ENCODE measurements at places on chromosomes 6 and 20.

DNA sequence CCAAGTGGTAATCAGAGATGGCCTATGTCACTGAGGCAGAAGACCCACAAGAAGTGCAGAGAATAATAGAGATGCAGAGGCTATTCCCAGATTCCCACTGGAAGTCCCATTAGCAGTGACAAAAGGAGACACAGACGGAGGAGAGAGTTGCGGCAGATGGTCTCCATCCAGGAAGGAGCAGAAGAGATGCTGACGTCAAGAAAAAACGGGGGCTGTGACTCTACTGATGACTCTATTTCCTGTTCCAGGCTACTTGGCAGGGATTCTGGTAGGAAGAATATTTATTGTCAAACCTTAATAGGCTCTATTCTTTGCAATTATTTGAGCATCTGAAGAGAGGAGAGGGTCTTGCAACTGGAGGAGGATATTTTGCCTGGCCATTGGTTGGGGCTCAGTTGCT is 246.0 kb upstream of the ECI2 start:
- no peak for DNase-seq

DNA sequence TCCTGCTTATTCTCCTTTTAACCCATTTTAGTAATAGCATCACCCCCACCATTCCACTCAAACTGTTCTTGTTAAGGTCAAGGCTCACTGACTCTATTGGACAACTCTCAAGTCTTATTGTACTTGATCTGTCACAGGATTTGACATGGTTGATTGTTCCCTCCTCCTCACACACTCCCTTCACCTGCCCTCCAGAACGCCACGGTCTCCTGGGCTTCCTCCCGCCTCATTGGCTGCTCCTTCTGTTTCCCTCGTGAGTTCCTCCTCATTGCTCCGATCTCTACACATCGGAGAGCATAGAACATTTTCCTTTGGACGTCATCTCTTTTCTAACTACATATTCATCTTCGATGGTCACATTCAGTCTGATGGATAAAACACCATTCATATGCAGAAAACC is 55.1 kb downstream of the STMND1 start:
- DNase-seq, result no peak

- DNase-seq, result no peak
Measured at GRCh38 chr6:93785694-93786030, 366.3 kb upstream of the EPHA7 start.

DNA sequence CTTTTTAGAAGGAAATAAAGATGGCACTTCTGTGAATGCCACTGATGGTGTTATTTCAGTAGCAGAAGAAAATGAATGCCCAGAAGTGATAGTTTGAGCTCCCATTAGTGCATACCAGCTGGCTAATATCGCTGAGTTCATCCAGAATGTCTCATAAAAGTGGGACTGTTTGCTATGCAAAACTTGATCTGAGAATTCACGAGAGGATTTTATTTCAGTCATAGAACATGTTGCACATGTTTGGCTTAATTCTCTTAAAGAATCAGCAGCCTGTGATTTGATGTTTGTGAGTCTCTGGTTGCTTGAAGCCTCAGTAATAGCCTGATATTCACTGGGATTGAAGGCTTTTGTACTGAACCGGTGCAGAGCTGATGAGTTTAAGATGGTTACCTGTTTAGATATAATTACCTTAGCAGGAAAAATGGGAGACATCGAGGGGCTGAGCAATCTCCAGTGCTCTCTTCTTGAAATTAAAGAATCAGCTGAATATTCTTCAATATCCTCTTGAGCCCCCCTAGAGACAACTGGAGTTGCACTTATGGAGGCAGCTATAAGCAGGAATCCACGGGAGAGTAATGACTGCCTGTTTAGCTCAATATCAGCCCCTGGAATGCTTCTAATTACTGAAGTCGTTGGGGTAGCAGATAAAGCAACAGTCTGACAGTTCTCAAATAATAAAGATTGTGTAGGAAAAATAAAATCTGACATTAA is 955.5 kb downstream of the PHF3 start:
- no peak for DNase-seq

- DNase-seq, result no peak
Measured at GRCh38 chr20:34703424-34704176, 544 bp upstream of the TP53INP2 start.

- no peak for DNase-seq
Measured at GRCh38 chr6:31308050-31308844, 36.4 kb upstream of the HLA-C start.

DNA sequence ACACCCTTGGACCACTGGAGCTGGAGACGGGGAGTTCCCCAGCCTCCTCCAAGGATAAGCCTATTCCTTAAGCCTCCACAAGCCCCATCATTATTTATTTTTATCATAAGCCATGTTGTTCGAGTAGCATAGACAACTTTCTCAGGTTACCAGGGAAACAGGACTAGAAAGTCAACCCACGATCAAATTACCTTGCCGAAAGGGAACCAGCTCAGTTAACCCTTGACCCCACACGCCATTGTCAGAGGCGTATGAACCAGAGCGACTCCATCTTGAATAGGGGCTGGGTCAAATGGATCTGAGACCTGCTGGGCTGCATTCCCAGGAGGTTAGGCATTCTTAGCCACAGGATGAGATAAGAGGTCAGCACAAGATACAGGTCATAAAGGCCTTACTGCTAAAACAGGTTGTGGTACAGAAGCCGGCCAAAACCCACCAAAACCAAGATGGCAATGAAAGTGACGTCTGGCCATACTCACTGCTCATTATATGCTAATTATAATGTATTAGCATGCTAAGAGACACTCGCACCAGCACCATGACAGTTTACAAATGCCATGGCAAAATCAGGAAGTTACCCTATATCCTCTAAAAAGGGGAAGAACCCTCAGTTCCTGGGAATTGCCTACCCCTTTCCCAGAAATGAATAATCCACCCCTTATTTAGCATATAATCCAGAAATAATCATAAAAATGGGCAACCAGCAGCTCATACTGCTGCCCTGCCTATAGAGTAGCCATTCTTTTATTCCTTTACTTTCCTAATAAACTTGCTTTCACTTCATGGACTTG is 22.4 kb downstream of the SYNJ2 start:
- no peak for DNase-seq

GRCh38 chr6:126718600-126719327 is 378.8 kb downstream of the CENPW start:
- DNase-seq, result no peak

- DNase-seq, result no peak
Measured at GRCh38 chr6:3848380-3848779, 793 bp upstream of the FAM50B start.

DNA sequence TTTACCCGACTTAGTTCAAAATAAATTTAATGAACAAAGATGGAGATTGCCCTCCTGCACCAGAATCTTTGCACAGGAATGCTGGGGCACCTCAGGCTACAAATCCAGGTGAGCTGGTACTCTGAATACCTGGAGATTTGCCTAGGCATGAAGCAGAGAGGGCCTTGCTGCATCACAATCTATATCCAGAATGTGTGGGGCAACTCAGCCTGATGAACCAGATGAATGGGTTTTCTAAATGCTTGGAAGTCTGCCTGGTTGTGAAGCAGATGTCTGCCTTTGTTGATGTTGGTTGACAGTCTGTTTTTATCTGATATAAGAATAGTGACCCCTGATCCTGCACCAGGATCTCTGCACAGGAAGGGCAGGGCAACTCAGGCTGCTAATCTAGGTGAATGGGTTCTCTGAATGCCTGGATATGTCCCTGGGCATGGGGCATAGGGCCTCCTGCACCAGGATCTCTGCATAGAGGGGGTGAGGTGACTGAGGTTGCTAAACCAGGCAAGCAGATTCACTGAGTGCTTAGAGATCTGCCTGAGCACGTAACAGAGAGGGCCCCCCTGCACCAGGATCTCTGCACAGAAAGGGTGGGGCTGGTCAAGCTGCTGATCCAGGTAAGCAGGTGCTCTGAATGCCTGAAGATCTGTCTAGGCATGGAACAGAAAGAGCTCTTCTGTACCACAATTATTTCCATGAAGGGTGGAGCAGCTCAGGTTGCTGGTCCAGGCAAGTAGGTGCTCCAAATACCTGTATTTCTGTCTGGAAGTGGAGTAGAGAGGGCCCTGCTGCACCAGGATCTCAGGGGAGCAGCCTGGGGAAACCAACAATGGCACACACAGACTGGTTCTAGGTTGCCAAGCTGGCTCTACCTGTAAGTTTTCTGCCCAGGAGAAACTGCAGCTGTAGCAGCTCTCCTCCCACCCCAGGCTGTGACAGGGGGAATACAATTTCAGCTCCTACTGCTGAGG is 437.5 kb downstream of the MMUT start:
- DNase-seq, result no peak

DNA sequence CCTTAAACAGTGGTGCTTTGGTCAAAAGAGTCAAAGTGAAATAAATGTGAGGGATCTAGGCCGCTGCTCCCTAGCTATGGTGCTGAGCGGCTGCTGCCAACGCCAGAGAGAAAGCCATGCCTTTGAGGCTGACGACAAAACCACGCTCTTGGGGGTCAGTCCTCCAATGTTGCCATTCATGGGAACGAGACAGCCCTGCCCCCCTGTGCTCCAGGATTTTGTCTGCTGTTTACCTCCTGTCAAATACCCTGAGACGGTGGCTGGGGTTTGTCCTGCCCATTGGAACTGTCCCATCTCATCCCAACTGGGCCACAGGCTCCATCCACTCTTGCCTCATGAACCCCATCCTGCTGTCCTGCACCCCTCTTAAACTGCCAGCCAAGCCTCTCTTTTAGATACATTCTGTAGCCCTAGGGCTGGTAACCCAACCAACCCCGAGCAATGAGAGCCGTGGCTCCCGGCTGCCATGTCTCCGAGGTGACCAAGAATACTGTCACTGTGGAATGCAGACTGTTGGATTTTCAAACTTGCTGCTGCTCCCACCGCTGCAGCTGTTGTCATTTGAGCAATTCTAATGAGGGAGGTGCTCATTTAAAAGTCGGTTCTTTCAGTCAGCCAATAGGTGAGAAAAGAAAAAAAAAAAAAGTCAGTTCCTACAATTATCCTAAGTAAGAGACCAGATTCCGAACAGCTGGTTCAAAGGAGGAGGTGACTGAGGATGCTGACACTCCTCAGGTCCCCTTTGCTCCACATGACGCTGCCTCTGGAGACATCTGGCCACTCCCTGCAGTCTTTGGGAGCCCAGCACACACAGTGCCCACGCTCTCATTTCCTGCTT is 73.1 kb upstream of the QKI start:
- DNase-seq, result no peak

DNA sequence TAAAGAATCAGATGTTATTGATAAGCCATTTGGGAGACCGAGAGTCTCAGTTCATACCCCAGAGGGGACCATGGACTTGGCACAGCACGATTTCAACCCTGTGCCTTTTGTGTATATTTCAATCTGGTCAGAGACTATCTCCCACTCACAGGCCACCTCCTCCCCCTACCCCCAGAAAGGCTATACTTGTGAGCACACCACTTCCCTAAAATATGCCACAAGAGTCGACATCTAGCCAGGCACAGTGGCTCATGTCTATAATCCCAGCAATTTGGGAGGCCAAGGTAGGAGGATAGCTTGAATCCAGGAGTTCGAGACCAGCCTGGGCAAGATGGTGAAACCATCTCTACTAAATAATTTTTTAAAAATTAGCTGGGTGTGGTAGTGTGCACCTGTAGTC is 13.6 kb upstream of the TCF15 start:
- no peak for DNase-seq

- no peak for DNase-seq
Measured at GRCh38 chr20:24364482-24364881, 104.9 kb upstream of the SYNDIG1 start.

- no peak for DNase-seq
Measured at GRCh38 chr6:33314943-33315792, 1.3 kb upstream of the TAPBP start.

- DNase-seq, result no peak
Measured at GRCh38 chr20:11651647-11652046, 266.0 kb upstream of the BTBD3 start.

- DNase-seq, result no peak
Measured at GRCh38 chr6:21587179-21587960, 6.2 kb upstream of the SOX4 start.

DNA sequence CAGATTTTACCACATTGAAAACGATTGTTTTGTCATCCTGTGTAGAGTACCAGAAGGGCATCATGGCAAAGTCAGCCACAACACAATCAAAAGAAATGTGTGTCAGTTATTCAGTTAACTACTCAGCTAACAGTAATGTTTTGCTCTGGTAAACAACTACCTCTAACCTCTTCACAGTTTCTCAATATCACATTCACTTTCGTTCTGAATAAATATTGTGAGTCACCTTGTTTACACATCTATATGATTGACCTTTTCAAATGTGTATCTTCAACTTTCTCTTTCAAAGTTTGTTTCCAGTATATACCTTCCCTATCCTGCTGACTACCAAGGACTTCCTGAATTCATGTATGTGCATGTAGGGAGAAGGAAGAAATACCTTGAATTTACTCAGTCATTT is 216.6 kb upstream of the UFL1 start:
- DNase-seq, result no peak

DNA sequence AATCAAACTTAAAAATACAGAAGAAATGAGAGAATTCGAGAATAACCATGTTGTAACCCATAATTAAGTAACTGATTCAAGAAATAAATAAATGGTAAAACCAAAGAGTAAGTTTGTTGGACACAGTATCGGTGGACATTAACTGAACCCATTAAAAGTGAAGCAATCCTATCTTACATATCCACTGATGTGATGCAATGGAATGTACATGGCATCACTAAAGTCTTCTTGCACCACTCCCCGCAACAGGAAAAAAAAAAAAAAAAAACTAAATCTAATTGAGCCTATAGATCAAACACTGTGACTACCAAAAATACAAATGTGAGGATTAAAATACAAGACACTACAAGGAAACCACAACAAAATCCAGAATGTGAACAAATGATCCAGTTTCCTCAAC is 7.9 kb downstream of the SNX14 start:
- DNase-seq, result no peak

GRCh38 chr6:114764866-114765265 is 422.0 kb upstream of the HS3ST5 start:
- no peak for DNase-seq

DNA sequence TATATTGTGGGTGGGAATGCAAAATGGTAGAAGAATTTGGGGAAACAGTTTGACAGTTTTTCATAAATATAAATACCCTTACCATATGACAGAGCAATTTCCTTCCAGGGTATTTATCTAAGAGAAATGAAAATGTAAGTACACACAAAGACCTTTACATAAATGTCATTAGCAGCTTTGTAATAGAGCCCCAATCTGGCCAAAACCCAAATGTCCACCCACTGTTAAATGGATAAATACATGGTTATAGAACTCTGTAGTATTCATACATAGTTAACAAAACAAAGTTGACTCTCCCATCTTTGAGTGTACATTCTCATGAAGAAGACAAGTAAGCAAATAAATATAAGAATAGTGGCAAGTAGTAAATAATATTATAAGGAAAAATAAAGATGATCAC is 514.8 kb upstream of the NOX3 start:
- DNase-seq, result no peak

DNA sequence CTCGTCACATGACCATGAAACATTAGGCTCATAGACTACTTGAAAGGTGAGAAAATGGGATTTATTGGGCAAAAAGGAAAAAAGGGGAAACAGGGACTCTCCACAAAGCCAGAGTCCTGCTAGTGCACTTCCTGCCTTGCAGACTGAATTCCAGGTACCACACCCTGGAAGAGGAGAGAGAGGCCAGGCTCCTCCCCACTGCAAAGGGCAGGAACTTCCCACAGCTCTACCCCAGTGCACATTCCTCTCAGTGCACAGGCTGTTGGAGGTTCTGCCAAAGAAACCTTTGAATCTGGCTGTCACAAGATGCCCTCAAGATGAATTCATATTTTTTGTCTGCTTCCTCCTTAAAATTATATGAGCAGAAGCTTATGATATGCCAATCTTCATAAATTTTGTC is 920.4 kb upstream of the GJE1 start:
- DNase-seq, result no peak

GRCh38 chr20:58699623-58700107 is 7.1 kb downstream of the NPEPL1 start:
- no peak for DNase-seq

- no peak for DNase-seq
Measured at GRCh38 chr6:157541618-157542413, 160.8 kb downstream of the ZDHHC14 start.
